ENCODE measurements at places on chromosomes 11 and 22.

DNA sequence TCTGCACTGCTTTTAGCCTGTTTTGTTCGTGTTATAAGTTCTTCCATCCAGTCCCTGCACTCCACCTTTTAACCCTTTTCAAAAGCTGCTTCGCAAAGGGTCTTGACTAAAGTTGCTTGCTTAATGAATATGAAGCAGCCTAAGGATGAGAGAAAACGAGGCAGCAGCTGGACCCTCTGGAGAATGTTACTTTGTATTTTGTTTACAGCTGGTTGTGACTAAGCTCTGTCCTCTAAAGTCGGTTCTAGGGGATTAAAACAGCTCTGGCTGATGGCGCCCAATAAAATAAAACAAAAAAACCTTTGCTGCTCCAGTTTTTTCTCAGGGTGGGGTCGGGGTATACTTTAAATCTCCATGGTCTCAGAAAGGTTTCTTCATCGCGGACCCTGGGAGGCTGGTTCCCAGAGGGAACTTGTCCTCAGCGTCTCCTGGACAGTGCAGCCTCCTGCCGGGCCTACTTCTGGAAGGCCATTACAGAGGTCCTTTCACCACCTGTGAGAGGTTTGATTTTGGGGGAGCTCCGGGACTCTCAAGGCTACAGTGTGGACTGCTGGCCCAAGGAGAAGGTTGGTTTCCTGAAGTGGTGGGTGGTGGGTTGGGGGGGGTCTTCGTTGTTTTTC, 836 bp upstream of the RBM4 start:
- DNase-seq: no peak

DNA sequence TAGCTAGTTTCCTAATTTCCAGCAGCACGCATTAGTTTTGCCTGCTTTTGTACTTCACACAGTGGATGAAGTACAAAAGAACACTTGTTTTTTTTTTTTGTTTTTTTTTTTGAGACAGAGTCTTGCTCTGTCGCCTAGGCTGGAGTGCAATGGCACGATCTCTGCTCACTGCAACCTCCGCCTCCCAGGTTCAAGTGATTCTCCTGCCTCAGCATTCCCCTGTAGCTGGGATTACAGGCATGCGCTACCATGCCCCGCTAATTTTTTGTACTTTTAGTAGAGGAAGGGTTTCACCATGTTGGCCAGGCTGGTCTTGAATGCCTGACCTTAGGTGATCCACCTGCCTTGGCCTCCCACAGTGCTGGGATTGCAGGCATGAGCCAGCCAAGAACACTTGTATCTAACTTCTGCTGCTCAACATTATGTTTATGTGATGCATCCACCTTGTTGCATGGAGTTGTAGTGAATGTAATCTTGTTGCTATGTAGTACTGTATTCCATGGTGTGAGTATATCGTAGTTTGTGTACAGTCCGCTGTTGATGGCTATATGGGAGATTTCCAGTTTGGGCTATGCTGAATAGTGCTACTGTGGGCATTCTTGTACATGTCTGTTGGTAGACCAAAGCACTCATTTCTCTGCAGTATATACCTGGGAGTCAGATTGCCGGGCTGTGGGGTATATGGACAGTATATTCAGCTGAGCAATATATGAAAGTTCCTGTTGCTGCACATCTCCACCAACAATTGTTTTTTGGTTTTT, 17.3 kb downstream of the PACS1 start:
- no peak for DNase-seq

DNA sequence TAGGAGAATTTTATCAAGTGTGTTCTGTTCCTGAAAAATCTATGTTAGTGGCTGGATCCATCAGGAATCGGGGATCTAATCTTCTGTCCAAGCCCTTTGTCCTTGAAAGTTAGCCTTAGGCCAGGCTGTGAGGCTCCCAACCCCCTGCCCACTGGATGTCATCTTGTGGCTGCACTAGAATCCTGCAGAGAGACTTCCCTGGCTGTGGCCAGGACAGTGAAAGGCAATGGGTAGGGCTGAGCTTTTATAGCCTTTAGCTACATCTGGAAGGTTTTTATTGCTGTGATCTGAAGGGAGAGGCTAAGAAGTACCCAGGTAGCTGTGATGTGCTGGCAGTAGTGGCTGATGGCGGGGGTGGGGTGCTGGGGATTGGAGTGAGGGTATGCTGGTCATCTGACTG, 2.1 kb downstream of the OAF start:
- DNase-seq: no peak

DNA sequence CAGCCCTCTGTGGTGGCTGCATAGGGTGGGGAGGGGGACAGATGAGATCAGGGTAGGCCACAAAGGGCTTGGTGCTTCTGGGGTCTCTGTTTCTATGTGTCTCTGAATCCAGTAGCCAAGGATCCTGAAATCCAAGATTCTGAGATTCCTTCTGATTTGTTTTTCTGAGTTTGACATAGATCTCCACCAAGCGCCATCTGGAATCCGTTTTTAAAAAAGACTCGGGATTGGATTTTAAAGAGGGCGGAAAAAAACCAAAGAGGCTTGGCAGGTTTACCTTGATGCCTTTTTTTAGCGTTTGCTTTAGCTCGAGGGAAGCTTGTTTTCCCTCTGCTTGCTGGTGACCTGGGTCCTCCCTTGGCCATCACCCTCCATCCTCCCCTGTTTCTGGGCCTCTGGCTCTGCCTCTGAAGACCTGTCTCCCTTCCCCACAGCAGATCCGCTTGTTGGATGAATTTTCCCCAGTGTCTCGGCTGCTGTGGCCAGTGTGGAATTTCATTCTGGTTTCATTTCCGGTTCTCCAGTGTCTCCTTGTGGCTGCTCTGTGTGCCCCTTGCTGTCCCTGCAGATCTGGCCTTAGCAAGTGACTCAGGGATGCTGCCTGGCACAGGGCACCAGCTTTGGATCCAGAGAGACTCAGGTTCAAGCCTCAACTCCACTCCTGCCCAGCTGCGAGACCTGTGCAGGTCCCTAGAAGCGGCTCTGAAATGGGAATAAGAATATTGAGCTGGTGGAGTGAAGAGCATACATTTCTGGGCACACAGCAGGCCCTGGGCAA, 15.1 kb downstream of the SYNGR1 start:
- no peak for DNase-seq

DNA sequence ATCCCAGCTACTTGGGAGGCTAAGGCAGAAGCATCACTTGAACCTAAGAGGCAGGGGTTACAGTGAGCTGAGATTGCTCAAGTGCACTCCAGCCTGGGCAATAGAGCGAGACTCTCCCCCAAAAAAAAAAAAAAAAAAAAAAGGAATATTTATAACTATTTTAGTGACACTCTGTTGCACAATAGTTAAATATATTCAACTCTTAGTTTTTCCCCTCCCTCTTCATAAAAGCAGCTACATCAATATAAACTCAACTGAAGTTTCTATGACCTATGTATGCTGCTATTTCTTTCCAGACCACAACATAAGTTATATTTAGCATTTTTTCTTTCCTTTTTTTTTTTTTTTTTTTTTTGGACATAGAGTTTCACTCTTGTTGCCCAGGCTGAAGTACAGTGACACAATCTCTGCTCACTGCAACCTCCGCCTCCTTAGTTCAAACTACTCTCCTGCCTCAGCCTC, 19.2 kb downstream of the CELF1 start:
- no peak for DNase-seq

DNA sequence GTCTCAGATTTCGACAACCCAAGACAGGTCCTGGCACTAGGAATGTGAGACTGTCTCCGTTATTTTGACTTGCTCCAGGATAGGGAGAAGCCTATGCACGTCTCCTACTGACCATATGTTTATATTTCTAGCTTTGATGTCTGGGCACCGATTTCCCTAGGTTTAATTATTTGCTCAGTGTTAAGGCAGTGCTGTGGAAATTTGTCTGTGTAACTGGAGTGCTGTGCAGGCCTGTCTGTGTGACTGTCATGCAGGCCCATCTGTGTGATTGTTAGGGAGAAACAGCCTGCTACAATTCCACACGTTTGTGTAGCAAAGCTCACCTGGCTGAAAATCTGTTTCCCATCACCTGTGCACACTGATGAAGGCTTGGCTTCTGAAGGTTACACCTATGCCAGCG, 29.6 kb upstream of the HSPA8 start:
- no peak for DNase-seq

GRCh38 chr11:9568161-9568853, 5.2 kb upstream of the WEE1 start:
- DNase-seq: no peak

DNA sequence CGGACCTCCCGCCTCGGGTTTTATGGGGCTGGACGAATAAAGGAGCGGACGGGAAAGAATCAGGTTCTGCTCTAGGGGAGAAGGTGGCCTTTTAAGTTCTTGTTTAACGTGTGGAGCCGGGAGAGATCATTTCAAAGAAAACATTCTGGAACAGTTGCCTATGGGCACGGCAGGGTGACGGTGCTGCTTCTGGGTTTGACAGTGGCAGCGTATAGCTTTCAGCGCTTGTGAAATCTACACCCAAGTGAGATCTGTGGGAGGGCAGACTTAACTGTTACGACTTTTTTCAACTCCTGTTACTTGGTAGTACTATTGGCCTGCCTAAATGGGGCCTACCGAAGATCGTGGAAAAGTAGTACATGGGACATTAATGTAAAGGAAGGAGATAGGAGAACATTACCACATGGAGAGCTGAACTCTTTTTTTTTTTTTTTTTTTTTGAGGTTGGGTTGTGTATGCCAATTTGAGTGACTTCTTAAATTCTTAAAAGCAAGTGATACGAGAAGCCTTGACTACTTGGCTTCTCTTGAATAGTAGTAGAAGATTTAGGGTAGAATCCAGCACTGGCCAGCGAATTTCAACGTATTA, 743 bp downstream of the USP47 start:
- no peak for DNase-seq

DNA sequence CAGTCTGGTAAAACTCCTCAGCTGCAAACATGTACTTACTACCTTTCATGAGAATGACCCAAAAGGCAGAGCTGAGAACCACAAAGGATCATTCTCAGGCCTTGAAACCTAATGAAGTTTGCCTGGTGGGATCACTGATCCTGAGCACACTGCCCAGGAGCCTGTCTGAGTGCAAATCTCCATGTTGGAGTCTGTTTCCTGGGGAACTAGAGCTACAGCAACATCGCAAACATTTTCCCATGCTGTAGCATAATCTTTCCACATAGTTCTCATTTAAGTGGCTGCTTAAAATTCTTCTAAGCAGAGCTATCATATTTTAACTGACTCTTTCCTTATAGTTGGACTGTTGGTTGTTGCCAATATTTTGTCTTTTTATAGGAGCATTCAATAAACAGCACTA, 58.5 kb downstream of the GUCY1A2 start:
- DNase-seq: no peak

DNA sequence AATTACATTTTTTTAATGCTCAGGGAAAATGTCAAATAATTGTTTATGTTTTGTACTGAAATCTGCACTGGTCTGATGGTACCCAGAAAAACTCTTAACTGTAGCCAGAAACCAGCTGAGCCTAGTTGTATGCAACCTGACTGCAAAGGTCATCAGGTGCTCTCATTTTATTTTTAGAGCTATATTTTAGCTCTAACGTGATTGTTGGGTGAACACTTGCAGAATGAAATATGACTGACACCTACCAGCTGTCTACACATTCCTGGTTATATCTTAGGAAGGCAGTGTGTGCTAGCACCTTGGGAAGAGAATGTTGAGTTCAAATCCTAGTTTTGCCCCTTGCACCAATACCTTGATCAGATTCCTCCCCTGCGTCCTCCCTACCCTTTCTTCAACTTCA, 23.6 kb downstream of the PTPRJ start:
- no peak for DNase-seq

DNA sequence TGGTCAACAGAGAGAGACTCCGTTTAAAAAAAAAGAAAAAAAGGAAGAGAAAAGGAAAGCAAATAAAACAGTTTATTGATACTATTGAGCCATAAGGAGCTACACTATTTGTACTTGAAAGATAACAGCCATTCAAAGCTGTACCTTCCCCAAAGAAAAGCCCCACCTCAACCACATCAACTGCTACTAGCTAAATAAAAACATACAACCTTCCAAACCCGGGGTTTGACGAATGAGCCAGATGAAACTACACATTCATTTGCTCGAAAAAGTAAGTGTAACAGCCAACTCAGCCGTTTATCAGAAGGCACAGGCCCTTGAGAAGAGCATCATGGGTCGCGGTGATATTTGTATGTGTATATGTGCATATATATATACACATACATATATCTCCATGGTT, 78.4 kb downstream of the SIK3 start:
- DNase-seq: no peak

- DNase-seq: no peak
These were observed at the start of gene ANO9 for GRCh38 chr11:441418-442274. Gene ANO9, minus strand, starts transcription at chr11:442011. Its CDS starts 85 bp downstream, at chr11:441926.

- no peak for DNase-seq
These were observed 87.0 kb downstream of the MORC2 start for GRCh38 chr22:30881361-30882183.

GRCh38 chr11:128894685-128895084, 3.5 kb downstream of the KCNJ5 start:
- DNase-seq: no peak

GRCh38 chr11:119993722-119994121, 144.2 kb downstream of the TRIM29 start:
- DNase-seq: no peak

GRCh38 chr11:65842144-65842543, 8.4 kb downstream of the SNX32 start:
- no peak for DNase-seq

- no peak for DNase-seq
These were observed 37.8 kb downstream of the ISX start for GRCh38 chr22:35103761-35104160.

DNA sequence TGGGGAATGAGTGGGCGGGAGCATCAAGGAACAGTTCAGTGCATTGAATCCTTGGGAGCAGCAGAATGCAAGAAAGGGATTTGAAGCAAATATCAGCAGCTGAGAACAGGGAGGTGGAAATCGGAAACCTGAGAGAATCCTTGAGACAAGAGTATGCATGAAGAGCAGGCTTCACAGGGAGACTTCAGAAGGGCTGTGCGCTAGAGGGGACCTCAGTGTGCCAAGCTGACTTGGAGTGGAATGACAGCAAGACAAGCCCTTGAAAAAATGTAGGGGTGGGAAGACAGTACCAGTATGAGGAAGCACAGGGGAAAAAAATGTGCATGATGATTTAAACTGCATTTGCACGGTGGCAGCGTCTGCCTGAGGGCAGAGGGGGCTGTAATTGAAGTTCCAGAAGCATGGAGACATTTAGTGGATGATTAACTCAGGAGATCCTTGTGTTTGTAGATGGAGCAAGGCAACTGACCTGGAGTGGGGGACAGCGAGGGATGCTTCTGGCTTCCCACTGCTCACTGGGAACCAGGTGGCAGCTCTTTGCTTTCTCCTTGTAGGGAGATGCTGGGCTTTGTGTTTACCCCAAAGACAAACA, 204.9 kb upstream of the PLET1 start:
- no peak for DNase-seq

DNA sequence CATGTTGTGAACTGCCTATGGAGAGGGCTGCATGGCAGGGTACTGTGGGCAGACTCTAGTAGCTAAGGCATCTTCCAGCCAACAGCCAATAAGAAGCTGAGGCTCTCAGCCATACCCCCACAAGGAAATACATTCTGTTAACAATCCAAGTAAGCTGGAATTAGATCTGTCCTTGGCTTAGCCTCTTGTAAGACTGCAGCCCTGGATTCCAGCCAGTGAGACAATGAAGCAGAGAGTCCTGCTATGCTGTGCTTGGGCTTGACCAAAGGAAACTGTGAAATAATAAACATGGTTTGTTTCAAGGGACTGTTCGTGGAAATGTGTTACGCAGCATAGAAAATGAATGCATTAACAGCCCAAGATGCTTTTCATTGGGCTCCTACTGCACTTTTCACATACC, 1097.4 kb upstream of the CCDC90B start:
- DNase-seq: no peak

- DNase-seq: no peak
These were observed 222.5 kb downstream of the ST3GAL4 start for GRCh38 chr11:126578021-126578420.

- DNase-seq: no peak
These were observed 3.6 kb upstream of the OR51L1 start for GRCh38 chr11:4991060-4991459.

GRCh38 chr11:104451197-104451893, 287.4 kb upstream of the PDGFD start:
- no peak for DNase-seq

Measured in stimulated activated CD8-positive, alpha-beta memory T cell treated with anti-CD3 and anti-CD28 coated beads, Interleukin-7, amount 100 ng/mL, for 1 hour (primary cell).